ENCODE measurements at places on chromosomes 6 and 20.

GRCh38 chr20:5127204-5127858, 523 bp downstream of the CDS2 start:
- DNase-seq = no peak

DNA sequence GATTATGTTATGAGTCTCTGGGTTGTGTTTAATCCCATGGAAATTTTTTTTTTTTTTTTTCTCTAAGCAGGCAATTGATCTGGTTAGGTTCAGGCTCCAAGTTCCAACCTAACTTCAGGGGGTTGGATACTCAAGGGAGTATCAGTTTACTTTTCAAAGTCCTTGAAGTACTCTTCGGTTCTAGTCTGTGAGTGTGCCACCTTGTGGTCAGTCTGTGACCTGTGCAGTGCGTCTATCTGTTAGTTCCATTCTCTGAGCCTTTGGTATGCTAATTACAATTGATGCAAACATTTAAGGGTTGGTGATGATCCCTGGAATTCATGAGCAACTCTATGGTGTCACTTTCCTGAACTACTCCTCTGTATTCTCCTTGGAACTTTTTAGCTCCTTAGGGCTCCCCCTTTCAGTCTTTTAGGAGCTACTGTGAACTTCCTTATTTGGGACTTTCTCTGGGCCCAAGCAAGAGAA, 342.0 kb downstream of the SOX4 start:
- DNase-seq = no peak

DNA sequence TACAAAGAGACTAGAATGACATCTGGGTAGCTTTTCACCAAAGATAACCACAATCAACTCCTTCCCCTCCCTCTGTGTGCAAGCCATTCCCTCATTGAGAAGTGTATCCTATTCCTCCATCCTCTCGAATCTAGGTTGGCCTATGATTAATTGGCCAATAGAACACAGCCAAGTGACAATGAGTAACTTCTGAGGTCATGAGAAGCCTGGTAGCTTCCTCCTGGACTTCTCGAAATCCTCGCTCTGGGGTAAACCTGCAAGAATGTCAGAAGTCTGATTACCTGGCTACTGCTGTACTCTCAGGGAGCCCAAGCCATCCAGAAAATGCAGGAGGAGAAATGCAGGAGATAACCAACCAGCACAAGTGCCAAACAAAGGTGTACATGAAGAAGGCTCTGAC, 13.1 kb downstream of the ARHGAP18 start:
- no peak for DNase-seq

- DNase-seq = no peak
Measured at GRCh38 chr20:58342104-58342945, 32.8 kb downstream of the RAB22A start.

- no peak for DNase-seq
Measured at GRCh38 chr6:43189776-43190304, 7.8 kb downstream of the CUL9 start.

GRCh38 chr6:153334121-153334520, 203.0 kb upstream of the RGS17 start:
- DNase-seq = no peak

- DNase-seq = no peak
Measured at GRCh38 chr20:7452890-7453289, 487.4 kb downstream of the HAO1 start.

GRCh38 chr6:111031151-111031550, 49.3 kb downstream of the RPF2 start:
- no peak for DNase-seq

- no peak for DNase-seq
Measured at GRCh38 chr6:81787313-81788068, 35.0 kb upstream of the TENT5A start.

DNA sequence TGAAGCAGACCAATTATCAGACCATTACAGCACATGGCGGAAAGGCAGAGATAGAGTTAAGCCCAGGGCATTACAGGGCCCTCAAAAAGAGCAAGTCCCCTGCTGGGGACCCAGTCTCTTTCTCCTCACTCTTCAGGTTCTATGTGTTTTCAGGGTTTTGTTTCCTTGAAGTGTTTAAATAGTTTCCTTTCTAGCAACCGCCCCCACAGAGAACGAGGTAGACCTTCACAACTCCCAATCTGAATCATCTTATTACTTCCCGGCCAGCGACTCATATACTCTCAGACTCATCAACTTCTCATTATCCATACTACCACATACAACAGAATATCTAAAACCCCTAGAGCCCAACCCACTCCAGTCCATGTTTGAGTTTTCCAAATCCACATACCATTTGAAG, 526.6 kb upstream of the ARID1B start:
- DNase-seq = no peak

DNA sequence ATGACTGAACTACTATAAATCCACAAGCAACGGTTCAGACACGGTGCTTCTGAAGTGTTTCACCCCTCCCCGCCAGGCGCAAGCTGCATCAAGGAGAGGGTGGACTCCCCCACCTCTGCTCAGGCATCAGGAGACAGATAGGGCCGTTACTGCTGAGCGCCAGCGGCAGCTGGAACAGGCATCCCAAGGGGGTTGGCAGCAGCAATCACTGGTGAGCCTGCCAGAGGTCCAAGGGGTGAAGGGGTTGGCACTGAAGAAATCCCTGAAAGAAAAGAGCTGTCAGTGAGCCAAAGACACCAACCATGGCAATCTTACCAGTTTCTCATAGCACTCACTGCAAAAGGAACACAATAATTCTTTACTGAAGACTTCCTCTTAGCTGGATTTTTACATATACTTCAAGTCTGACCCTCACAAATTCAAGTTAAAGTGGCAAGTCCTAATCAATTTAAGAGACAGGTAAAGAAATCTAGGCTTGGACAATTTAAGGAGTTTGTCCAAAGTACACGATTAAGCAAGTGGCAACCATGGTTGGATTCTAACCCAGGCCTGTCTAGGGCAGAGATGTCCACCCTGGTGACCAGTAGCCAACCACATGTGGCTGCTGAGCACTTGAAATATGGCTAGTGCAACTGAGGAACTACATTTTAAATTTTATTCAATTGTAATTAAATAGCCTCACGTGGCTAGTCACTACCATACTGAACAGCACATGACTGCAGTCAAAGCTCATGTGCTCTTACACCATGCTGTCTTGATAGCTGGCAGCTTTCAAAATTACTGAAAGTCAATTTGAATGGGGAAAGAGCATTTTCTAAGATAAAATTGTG, 21.7 kb upstream of the TBC1D20 start:
- no peak for DNase-seq

DNA sequence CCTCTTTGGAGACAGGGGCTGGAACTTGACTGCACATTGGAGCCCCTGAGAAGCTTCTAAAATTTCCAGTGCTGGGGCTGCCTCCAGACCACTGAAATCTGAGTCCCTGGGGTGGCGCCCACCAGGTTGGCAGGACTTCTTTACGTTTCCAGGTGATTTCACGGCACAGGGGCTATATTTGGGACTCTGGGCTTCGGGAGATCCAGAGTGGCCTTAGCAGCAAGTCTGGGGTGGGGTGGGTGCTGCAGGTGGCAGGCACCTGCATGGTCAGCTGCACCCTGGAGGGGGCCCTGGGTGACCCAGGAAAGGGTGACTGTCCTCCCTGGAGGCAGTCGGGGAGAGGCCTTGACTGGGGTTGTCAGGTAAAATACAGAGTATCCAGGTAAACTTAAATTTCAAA, 135.5 kb upstream of the PHACTR3 start:
- no peak for DNase-seq

- DNase-seq = no peak
Measured at GRCh38 chr6:150301846-150302519, 66.8 kb upstream of the IYD start.

- no peak for DNase-seq
Measured at GRCh38 chr20:21862259-21862946, 156.9 kb downstream of the PAX1 start.

- no peak for DNase-seq
Measured at GRCh38 chr20:62025832-62026563, 39.7 kb downstream of the TAF4 start.

- no peak for DNase-seq
Measured at GRCh38 chr6:105692613-105693215, 289.8 kb upstream of the PREP start.

GRCh38 chr6:98452685-98453084, 381.7 kb upstream of the POU3F2 start:
- DNase-seq = no peak

GRCh38 chr6:125149256-125150144, 4.1 kb upstream of the TPD52L1 start:
- no peak for DNase-seq

- DNase-seq = no peak
Measured at GRCh38 chr6:22766979-22767378, 197.6 kb downstream of the HDGFL1 start.

DNA sequence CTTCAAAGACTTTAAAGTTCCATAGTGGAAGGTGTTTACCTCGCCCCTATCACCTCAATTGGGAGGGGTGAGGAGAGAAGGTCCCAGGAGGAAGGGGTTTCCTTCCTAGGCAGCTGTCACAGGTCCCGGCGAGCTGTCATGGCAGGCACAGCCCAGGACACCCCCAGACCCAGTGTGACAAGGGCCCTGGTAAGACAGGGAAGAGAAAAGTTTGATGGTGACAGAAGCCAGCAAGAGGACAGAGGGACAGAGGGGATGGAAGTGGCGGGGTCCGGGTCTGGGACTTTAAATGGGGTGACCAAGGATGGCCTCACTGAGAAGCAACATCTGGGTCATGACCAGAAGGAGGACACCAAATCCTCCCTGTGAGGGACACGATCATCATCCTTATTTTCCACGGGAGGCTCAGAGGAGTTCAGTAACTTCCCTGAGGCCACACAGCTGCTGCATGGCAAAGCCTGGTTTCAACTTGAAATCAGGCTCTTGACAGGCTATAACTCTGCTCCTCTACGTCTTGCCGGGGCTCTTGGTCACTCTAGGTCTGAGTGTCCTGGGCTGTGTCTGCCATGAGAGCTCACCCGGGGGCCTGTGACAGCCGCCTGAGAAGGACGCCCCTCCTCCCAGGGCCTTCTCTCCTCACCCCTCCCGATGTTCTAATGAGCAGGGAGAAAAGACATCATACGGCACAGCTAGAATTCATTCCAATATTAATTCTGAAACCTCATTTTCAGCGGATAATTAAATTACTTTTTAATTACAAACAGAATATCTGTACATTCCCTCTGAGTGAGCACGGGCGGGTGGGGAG, 222.2 kb downstream of the PREX1 start:
- DNase-seq = no peak

GRCh38 chr6:126176282-126176681, 163.6 kb upstream of the CENPW start:
- DNase-seq = no peak

- no peak for DNase-seq
Measured at GRCh38 chr20:43913291-43914025, 1.2 kb upstream of the TOX2 start.

- no peak for DNase-seq
Measured at GRCh38 chr6:40419377-40419776, 167.8 kb downstream of the LRFN2 start.
